Stimulated activated CD8-positive, alpha-beta memory T cell treated with anti-CD3 and anti-CD28 coated beads, Interleukin-15, amount 100 ng/mL, for 48 hours (primary cell): ENCODE measurements at places on chromosomes 7 and 10.

DNA sequence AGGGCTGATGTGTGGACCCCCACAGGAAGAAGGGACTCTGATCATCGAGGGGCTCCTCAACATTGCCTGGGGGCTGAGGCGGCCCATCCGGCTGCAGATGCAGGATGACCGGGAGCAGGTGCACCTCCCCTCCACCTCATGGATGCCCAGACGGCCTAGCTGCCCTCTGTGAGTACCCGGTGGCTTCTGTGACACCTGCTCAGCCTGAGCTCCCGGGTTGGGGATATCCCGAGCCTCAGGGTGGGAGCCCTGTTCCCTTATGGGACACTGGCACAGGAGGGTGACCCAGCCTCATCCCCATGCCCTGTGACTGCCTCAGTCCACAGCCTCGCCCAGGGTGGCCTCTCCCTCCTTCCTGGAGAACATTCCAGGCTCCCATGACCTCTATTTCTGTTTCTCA lies 3.9 kb upstream of the DEPP1 start:
- no peak for DNase-seq

DNA sequence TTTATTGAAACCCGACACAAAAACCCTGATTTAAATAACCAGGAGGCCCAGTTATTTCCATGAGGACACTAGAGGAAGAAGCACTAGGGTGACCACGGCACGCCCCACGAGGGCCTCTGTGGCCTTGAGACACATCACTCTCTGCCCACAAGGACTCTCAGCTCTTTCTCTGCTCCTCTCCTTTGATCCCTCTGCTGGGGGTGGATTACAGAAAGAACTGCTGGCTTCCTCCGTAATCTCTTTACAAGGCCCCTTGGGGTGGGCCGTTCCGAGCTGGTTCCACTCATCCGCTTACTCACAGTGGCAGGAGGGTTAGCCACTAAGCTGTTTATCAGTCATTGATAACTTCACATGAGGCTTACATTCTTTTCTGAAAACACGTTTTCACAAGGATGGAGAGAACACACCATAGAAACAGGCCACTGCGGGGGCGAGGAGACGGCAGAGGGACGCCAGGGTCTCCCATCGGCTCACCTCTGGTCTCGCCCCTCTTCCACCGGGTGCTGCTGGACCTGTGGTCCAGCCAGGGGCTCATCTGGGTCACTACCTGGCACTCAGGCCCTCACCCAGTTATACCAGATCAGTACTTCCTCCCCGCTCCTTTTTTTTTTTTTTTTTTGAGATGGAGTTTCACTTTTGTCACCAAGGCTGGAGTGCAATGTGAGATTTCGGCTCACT lies 17.6 kb upstream of the PFKFB3 start:
- DNase-seq, result no peak

- peak; percentile 68 for DNase-seq
These were observed 8.1 kb downstream of the TASOR2 start for GRCh38 chr10:5692461-5693358.

DNA sequence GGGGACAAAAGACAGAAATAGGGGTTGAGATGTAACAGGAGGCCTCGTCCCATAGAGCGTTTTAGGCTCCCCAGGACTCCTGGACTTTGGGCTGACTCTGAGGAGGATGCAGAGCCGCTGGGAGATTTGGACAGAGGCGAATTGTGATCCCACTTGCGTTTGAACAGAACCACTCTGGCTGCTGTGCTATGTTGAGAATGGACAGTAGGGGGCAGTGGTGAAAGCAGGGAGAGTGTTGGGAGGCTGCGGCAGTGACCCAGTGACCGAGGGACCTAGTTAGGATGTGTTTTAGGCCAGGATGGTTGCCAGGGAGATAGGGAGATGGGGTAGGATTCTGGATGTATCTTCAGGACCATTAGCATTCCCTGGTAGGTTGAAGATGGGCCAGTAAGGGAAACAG lies 271.6 kb downstream of the CCDC3 start:
- DNase-seq, result no peak

DNA sequence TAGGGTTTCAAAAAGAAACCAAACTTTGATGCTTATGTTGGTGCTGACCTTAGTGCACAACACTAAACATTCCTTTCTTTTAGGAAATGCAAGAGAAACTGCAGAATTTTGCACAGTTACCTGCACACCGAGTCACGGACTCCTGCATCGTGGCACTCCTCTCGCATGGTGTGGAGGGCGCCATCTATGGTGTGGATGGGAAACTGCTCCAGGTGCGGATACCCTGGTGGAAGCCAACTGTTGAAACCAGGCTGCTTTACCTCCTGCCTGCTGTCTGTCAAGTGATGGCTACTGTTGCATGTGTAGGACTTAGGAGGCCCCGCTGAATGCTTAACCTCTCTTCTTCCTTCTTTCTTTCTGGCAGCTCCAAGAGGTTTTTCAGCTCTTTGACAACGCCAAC lies 11.7 kb downstream of the CASP2 start:
- peak; percentile 28 for DNase-seq

- no peak for DNase-seq
These were observed 218.5 kb downstream of the SNX13 start for GRCh38 chr7:17721736-17722285.

DNA sequence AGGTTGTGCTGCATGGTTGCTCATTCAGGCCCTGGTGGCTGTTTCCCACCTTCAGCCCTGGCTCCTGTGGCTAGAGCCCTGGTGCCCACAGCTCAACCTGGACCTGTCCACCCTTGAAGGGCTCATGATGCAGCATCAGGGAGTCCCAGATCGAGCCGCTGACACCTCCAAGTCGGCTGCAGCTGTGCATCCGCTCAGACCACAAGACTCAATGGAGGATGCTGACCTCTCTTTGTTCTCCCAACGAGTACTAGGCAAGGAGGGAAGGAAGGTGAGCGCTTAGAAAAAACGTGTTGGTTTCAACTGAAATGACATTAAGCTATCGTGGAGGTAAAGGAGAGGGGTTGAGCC lies 9.5 kb upstream of the C10orf95 start:
- DNase-seq, result no peak

GRCh38 chr7:2312267-2312929 lies 1.8 kb downstream of the SNX8 start:
- DNase-seq, result no peak

- DNase-seq, result no peak
These were observed 22.9 kb upstream of the C10orf105 start for GRCh38 chr10:71742301-71743088.

GRCh38 chr7:147516391-147516790 lies 1074.2 kb upstream of the C7orf33 start:
- no peak for DNase-seq

GRCh38 chr7:47734287-47734948 lies 152.5 kb upstream of the TNS3 start:
- no peak for DNase-seq

DNA sequence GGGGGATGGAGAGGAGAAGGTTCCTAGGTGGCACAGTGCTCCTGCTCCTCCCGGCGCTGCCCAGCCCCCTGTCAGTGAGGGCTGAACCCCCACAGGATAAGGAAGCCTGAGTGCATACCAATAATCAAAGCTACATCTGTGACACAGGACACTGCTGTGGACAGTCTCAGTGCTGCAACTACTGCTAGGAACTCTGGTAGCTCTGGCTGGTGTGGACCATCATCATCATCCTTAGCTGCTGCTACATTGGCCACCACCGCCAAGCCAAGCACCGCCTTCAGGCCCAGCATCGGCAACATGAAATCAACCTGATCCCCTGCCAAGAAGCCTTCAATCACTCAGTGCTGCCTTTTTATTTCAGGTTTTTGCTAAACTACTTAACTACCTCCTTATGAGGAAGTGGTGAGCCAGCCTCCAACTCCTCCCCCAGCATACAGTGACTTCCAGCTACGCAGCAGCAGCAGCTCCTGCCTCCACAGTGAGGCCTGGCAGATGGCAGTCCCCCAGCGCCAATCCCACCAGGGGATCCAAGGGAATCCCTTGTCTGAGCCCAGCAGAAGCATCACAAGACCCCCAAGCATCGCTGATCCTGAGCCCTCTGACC lies 32.1 kb upstream of the SLC26A4 start:
- no peak for DNase-seq

DNA sequence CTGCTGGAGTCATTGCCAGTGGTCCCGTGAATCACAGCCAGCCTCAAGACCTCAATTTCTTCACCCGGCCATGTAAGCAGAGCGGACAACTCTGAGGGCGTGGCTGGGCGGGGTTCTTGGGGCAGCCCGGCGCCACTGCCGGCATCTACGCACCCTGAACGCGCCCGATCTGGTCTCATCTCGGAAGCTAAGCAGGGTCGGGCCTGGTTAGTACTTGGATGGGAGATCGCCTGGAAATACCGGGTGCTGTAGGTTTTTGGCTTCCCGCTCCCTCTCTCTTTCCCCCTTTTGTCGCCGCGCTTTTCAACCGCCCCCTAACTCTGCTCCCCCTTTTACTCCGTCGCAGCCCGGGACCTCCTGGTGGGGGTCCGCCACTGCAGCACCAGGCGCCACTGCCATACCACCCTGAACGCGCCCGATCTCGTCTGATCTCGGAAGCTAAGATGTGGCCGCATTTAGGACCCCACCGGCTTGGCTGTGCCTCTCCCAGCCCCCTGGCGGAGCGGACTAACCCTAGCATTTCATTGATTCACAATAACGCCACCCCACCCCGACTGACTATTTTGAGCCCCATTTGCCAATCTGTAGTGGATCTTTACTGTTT lies 25.3 kb downstream of the GARIN1A start:
- peak; percentile 55 for DNase-seq

- DNase-seq, result no peak
These were observed 91.2 kb upstream of the PAX2 start for GRCh38 chr10:100653957-100654781.

GRCh38 chr10:34295142-34295548 lies 520.0 kb downstream of the PARD3 start:
- DNase-seq, result no peak

DNA sequence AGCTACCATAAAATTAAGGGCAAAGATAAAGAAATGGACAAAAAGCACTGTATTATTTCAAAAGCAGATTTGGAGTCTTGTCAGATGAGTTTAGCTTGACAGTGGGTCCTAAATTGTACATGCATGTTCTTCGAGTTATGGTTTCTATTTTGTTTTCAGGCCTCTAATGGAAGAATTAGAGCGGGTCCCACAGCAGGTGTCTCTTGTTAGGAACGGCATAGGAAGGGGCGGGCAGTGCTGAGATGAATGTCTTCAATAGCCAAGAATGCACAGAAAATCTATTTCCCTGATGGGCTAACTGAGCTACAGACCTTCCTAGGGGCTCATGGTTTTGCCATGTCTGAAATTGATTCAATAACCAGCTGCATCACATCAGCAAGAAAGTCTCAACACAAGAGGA lies 304.4 kb downstream of the FRMD4A start:
- DNase-seq, result no peak

DNA sequence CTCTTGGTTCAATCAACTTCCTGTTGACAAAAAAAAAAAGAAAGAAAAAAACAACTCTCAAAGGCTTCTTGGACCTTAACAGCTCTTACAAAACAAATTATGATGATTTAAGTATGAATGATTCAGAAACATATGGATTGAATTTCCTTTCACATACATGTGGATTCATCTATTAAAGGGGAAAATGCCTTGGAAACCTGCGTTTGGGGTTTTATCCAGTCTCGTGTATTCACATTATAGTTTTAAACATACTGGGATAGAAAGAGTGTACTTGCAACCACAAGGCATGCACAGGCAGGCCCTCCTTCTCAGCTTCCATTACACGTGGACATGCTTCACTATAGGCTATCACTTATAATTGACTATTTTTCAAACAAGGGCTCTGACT lies 286.7 kb downstream of the INHBA start:
- no peak for DNase-seq
